ENCODE measurements at places on chromosomes 1 and 21.
A peak's percentile ranks its signal among the peaks of the same experiment; 100 is the strongest.

DNA sequence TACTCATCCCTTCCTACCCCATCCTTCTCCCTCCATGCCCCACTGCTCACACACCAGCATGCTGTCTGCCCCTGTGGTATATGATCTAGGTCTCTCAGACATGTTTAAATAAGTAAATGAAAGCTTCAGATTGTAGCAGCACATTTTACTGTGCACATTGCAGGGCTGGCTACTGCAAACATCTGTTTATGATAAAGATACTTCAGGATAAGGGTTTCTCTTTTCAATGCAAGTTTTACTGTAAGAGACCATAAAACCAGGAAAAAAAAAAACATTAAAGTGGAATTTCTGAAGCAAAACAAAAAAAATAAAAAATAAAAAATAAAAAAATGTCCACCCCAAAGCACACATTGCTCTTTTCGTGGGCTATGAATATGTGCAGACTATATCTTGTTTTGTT is 184.4 kb downstream of the USH2A start:
- DNase-seq = no peak

GRCh38 chr1:16126743-16127515 is 28.9 kb downstream of the EPHA2 start:
- DNase-seq = no peak

DNA sequence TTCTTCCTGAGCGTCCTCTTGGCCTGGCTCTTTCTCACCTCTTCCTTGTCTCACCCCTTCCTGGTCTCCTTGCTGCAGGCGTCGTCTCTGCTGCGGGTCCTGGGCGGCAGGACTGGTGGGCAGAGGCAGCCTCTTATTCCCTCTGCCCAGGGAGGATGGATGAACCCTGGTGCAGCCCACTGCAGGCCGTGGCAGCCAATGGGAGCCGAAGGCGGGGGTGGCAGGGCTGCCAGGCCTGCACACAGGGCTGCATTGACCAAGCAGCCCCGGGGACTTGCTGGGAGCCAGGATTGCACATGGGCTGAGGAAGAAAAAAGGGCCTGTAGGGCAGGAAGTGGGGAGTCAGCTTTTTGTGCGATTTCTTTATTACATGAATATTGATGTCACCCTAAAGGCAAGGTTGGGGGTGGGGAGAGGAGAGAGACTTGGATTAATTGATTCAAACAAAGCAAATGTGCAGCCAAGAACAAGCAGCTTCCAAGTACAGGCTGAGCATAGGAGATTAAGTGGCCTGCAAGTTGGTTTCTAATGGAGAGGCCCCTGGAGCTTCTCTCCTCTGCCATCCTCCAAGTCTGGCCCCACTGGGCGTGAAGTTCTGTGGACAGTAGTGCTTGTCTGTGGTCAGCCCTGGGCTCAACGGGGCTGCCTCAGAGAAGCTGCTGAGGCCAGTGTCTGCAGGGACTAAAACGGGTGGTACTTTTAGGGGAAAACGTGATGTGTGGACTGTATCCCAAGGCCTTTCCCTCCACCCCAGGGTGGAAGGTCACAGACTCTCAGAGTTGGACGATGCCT is at the start of gene S100B:
TSS of gene S100B (minus strand) at position 108 of the 792 bp plus-strand sequence. CDS start 2,667 bp downstream, outside the sequence.
- DNase-seq = no peak

DNA sequence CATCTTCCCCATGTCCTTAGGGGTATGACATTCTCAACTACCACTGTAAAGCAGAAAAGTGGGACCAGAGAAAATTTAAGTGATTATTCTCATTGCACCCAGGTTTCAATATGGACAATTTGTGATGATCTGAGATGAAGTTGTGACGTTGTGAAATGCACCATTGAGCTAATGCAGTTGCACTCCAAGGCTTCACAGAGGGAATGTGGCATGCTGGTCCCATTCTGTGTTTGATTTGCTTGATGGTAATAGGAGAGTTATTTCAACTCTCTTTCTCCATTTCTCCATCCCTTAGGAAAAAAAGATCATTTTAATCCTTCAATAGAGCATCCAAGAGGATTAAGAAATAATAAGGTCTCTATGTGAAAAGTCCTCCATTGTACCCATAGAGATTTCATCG is 136.6 kb downstream of the SLC30A10 start:
- DNase-seq = no peak

DNA sequence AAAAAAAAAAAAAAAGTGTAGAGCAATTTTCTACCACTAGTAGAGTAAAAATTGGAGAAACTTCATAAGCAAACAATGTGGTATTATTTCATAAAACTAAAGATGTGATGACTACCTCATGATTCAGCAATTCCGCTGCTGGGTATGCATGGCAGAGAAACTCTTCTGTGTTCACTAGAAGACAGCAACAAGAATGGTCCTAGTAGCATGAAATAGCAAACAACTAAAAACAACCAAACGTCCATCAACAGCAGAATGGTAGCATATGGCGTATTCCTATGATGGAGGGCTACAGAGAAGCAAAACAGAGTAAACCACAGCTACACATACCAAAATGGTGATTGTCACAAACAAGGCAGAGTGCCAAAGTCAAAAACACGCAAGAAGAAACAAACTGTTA is 18.9 kb downstream of the HTR1D start:
- no peak for DNase-seq

- no peak for DNase-seq
Observed at GRCh38 chr1:179228783-179229213, 679 bp downstream of the ABL2 start.

GRCh38 chr1:15177710-15178166 is 24.2 kb downstream of the TMEM51 start:
- DNase-seq = no peak

DNA sequence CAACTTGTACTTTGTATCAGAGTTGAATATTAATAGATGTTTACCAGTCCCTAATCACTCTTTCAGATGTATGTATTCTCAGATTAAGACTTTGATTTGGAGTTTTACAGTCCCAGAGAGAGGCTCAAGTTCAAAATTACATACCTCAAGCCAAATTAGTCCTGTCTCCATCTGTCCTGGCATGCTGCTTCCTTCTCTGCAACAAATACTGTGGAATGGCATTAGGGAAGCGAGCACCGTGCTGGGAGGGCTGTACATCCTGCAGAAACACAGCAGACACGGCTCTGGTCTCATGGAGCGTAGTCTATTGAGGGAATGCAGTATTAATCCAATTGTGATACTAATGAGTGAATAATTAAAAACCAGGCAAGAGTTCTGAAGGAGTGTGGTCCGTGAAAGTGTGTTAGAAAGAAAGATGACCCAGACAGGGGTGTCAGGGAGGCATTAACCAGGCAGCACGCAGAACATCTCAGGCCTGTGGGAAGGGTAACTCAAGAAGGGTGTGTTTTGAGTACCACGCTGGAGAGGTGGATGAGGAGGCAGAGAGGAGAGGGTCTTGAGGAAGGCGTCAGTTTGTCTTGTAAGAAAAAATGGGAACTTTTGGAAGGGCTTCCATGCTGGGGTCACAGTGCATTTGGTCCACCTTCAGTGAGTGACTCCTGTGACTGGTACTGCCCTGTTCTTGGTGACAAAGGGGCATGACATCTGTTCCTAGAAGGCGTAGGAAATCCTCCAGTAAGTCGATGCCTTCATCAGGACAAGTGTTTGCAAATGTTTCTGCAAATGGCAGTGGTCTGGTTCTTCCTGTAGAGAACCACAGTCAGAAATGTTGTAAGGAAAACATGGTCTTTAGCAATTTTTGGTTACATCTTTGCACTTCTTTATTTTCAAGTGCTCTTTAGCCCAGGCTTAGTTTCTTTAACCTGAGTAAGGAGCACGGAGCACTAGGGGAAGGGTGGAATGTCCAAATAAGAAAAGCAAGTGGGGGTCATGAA is 1.6 kb downstream of the RAB4A start:
- DNase-seq = no peak

DNA sequence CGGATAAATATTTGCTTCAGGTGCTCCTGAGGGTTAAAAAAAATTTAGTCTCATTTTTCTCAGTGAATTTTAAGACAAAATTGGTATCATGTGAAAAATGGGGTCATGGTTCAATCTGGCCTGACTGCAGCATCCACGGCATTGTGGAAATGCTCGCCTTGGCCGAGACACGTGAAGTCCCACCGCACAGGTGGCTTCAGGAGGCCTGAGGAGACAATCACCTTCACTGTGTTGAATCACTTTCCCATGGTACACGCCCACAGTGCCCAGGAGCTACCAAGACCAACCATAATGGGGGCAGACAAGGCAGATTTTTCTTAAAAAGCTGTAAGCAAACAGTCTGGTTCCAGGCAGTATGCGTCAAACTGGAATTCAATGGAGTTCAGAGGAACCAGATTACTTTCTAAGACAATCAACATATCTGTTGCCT is 11.0 kb upstream of the CPLANE2 start:
- DNase-seq = no peak

DNA sequence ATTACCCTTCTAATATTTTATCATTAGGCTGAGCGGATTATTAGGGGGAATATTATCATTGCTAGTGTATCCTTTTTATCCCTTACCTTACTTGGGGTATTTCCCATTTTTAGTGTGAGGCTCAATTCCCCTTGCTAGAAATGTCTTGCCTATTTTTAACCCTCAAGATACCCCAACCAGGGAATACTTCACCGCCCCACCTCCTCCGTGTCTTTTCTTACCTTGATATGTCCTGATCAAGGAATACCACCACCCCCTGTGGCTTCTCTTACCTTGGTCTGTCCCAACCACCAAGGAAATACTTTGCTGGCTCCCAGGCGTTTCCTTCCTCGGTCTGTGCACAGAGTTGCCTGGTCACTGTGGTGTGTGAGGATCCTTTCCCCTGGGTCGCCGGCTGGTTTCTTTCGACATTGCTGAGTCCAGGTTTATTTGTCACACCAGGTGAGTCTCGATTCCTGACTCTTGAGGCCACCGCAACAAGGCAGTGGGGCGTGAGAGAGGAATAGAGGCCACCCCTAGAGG is 57.8 kb downstream of the SERINC2 start:
- no peak for DNase-seq

DNA sequence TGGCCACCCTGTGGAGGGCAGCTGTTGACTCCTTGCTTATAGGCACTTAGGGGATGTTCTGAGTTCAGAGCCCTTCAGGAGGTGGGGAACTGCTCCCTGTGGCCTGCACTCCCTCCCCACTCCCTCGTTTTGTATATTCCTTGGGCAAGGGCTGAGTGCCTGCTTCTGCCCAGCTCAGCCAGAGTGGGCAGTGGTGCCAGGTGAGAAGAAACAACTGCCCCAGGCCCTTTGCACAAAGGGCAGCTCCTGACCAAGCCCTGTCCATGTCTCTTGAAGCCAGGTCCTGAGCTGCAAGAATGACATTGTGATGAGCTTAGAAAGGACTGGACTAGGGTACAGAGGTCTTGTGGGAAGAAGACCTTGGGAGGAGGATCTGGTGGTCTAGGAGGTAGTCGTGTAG is 2.2 kb downstream of the AGTRAP start:
- no peak for DNase-seq

- DNase-seq = no peak
Observed at GRCh38 chr1:93042187-93043056, 36.7 kb upstream of the MTF2 start.

DNA sequence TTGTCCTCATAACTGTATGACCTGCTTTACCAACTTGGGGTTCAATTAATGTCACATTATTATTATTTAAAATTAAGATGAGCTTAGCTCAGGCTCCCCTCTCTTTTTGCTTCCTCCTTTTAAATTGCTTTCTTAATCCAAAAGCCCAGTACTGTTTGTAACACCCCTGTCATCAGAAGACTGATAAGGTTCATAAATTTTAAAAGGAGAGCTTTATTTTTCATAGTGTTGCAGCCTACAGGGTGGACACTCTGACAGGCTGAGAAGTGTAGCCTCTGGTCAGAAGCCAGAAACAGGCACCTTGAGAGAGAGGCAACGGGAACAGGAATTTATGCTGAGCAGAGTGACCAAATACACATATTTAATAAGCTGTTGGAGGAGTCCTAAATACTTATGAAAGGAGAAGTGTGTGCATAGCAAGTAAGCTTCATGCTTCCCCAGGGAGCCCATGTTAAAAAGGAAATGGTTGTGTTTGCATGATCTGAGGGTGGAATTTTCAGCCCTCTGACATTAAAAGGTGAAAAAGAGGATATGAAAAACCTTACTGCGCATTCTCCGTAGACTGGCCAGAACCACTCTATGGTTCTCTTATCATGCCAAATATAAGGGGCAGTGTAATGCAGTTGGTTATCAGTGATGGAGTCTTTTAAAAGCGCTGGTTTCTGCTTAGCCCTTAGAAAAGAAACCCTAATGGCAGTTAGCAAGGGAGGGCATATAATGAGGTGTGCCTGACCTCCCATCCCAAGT is 30.5 kb upstream of the FGGY start:
- no peak for DNase-seq

- DNase-seq = no peak
Observed at GRCh38 chr1:112457241-112457640, 51.5 kb upstream of the WNT2B start.

DNA sequence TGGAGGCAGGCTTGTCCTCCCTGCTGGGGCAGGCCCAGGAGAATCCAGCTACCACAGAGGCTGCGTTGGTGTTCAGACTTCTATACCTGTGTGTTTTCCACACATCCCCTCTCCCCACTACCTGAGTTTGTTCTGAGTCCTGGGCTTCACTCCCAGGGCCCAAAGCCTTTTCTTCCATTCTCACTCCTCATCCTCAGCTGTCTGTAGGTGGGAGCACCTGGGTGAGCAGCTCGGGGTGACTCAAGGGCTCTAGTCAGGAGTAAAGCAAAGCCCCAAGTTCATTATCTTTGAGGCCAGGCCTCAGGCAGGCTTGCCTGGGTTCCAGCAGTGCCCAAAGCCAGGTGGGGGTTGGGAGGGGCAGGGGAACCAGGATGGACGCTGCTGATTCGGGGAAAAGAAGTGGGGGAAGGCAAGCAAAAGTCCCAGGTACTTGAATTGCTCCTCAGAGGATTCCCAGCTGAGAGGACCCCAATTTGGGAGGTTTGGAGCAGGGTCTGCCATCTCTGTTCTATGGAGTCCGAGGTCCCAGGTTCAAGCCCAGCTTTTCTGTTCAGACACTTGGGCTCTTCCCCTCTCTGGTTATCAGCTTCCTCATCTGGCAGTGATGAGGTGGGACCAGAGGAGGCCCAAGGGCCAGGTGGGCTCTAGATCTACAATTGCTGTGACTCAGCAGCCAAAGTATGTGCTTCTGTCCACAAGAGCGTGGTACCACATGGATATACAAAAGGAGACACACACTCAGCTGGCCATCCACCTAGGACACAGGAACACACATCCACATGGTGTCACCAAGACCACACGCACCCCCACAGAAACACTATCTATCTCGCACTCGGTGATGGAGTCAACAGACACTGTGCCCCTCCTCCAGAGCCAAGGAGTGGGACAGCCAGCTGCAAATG is 5.8 kb upstream of the PTPN7 start:
- DNase-seq = no peak

- DNase-seq = peak; percentile 51
Observed at GRCh38 chr21:37073417-37074196, 553 bp downstream of the TTC3 start.

DNA sequence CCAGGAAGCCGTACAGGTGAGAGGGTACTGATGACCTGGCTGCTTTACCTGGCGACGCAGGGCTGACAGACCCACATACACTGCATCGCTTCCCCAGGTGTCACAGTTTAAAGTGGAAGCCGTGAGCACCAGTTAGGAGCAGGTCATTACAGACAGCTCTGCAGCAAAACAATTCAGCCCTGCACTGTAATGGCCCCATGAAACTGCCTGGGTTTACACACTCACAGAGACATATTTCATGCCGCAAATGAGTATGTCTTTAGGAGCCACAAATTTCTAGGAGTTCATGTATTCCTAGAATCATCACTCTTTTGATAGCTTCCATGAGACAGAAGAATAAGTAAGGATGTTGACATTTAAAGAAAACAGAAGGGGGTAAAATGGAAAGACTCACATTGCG is 723.1 kb downstream of the MATN1 start:
- no peak for DNase-seq

Data from stimulated activated CD4-positive, alpha-beta T cell treated with anti-CD3 and anti-CD28 coated beads, TNF-alpha, amount 100 ng/mL, for 48 hours (primary cell).